NCI-H1417 treated with DMSO at 0.1 percent for 48 hours (cell line): ENCODE measurements at places on chromosomes 2 and 18.

GRCh38 chr2:177254433-177255226 is 9.9 kb downstream of the NFE2L2 start:
- DNase-seq: no peak

- no peak for DNase-seq
Measured at GRCh38 chr2:75458201-75458600, 102.5 kb downstream of the EVA1A start.

DNA sequence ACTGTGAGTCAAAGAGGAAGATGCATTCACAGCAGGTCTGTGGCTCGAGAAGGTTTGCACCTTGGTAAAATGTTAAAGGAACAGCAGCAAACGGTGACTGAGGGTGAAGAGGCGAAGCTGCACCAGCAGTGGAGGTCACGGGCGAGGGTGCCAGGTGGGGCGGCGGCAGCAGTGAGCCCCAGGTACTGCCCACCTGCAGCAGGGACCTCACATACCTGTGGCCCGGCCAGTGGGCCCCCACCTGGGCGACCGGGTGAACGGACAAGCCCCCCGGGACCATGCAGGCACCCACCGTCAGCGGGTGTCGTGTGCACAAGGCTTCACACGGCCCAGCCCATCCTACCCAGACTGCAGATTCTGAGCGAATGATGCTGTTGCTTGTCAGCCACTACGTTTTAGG is 23.6 kb upstream of the KCNG2 start:
- DNase-seq: no peak

GRCh38 chr18:49486606-49486952 is 455 bp downstream of the C18orf32 start:
- no peak for DNase-seq

- DNase-seq: no peak
Measured at GRCh38 chr2:205288686-205289085, 393.6 kb upstream of the NRP2 start.

DNA sequence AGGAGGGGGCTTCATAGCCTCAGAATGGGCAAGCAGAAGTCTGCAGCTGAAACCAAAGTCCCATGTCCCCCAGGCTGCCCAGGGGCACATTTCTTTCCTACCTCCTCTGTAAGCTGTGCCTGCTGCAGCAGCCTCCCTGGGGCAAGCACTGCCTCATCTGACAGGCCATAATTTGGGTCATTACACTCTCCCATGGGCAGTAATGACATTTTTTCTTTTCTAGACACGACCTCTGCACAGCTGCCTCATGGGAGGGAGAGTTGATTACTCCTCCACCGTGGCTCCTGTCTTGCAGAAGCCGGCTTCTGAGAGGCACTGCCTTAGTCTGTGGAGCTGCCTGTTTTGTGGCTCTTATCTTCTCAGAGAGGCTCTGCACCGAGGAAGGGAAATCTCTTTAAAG is 268.9 kb downstream of the TDRD15 start:
- no peak for DNase-seq

GRCh38 chr2:151021747-151022452 is 239.8 kb downstream of the RBM43 start:
- DNase-seq: no peak
